Stimulated activated CD4-positive, alpha-beta T cell treated with anti-CD3 and anti-CD28 coated beads, Interleukin-1b, Interleukin-23, amount 100 ng/mL, for 1 hour (primary cell): ENCODE measurements at places on chromosomes 2 and 18.

DNA sequence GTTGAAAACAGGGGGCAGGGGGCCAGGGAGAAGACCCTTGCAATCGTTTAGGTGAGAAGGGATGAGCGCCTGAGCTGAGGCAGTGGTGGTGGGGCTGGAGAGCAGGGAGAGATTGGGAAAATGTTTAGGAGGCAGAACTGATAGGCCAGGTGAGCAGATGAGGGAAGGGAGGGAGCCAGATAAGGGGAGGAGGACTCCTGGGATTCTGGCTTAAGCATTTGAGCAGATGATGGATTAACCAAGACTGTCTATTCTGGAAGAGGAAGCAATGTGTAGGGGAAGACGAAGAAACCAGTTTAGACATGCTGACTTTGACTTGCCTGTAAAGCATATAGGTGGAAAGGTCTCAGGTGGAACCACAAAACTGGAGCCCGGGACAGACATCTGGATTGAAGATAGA, 49.9 kb upstream of the ASPRV1 start:
- no peak for DNase-seq

GRCh38 chr18:21272016-21272579, 30.1 kb downstream of the GREB1L start:
- no peak for DNase-seq

- DNase-seq, result no peak
Measured at GRCh38 chr2:144477281-144477956, 42.5 kb downstream of the ZEB2 start.

DNA sequence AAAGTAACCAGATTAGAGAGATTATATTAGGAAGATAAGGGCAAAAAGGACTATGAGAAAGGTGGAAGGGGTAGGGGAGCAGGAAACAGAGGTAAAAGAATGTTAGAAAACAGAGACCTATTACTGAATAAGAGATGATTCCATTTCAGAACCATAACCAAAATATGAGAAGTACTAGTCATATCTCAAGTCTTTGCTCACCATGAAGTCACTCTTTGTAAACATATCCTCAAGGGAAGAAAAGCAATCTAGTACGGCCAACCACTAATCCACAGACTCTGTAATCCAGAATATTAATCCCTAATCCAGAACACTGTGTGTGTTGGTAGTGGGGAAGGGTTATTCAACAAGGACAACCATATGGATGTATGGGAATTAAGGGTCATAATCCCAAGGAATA, 92.0 kb downstream of the CDCA7 start:
- DNase-seq, result no peak

DNA sequence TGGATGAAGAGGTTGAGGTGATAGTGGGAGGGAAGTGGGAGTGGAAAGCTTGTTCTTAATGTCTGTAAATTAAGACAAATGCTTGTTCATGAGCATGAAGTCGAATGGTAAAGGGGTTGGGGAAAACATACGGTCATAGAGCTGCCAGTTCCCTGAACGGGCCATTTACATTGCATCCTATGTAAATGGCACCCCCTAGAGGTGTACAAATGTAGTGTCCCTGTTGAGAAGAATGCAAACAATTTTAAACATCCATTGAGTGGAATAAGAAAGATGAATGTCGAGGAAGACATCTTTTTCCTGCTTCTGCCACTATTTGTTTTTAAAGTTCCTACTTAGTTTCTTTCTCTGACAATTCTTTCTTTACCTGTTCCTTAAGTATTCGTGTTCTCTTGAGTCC, 155.7 kb downstream of the RDH14 start:
- DNase-seq, result no peak

GRCh38 chr2:148957023-148957422, 81.5 kb upstream of the LYPD6B start:
- DNase-seq, result no peak

DNA sequence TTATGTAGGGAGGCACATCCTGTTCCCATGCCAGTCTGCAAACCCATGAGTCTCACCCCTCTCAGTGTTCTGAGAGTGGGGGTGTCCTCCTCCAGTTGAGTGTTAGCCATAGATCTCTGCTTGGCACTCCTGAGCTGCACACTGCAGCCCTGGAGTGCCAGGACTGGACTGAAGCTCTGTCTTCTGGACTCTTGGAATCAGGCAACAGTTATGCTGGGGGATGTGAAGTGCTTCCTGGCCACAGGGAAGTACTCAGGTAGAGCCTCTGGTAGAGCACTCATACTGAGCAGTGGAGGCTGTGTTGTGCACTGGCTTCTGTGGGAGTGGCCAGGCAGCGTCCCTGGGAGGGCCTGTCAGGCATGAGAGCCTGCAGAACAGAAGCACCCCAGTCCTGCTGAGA, 43.0 kb downstream of the SERPINB7 start:
- no peak for DNase-seq

DNA sequence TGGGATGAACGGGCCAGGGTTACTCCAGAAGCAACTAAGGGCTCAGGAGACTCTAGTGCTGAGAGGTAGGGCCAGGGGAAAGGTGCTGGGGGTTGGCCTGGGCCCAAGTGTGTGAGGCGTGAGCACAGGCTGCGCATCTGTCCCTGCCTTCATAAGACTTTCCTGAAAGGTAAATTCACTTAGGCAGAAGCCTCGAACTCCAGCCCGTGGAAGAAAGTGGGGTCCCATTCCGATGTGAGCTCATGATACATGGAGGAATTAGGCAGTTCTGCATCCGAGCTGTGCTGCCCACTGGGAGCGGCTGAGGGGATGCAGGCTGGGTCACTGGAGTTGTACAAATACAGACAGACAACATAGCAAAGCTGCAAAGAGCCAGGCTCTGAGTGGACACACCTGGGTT, 16.2 kb downstream of the PARD6G start:
- DNase-seq, result no peak

DNA sequence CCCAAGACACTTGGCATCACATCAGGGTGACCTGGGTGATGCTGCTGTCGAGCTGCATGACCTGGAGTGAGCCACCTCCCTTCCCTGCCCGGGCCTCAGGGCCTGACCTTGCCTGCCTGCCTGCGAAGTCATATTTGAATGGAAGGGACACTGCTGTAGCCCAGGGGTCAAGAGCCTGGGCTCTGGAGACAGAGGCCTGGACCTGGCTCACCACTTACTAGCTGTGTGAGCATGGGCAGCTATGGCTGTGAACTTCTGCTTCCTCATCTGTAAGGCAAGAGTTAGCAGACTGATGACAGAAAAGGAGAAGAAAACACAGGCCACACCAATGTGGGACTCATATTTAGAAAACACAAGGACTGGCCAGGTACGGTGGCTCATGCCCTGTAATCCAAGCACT, 118.7 kb downstream of the ZFP36L2 start:
- no peak for DNase-seq

GRCh38 chr2:18883616-18884456, 294.5 kb upstream of the NT5C1B start:
- DNase-seq, result no peak

DNA sequence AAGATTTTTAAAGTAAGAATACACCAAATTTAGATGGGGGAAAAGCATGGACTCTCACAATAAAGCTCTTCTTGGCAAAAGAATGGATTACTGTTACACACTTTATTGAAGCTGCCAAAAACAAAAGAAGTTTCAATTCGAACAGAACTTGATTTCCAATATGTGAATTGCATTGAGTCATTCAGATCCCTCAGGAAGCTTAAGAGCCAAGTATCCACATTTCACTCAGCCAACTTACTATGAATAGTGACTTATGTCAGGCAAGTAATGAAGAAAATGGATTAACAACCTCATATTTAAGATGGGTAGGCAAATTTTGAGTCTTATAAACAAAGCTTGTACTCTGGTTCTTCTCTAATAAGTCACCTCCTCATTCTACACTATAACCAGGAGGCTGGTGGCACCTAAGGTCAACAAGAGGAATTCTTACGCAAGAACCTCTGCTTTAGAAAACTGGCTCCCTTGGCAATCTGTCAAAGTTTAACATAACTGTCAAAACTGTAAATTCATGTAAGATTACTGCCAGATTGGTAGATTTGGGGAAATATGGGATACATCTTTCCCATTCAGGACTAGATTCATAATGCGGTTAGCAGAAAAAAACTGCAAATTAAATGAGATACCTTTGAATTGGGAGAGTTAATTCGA, 6.0 kb downstream of the HADHA start:
- DNase-seq, result no peak

- no peak for DNase-seq
Measured at GRCh38 chr2:190138032-190138431, 75.5 kb upstream of the MSTN start.

- DNase-seq, result no peak
Measured at GRCh38 chr2:26300234-26300925, 45.6 kb upstream of the SELENOI start.

GRCh38 chr2:235614176-235614860, 120.5 kb downstream of the AGAP1 start:
- no peak for DNase-seq

- no peak for DNase-seq
Measured at GRCh38 chr2:60299179-60299578, 254.3 kb downstream of the BCL11A start.

DNA sequence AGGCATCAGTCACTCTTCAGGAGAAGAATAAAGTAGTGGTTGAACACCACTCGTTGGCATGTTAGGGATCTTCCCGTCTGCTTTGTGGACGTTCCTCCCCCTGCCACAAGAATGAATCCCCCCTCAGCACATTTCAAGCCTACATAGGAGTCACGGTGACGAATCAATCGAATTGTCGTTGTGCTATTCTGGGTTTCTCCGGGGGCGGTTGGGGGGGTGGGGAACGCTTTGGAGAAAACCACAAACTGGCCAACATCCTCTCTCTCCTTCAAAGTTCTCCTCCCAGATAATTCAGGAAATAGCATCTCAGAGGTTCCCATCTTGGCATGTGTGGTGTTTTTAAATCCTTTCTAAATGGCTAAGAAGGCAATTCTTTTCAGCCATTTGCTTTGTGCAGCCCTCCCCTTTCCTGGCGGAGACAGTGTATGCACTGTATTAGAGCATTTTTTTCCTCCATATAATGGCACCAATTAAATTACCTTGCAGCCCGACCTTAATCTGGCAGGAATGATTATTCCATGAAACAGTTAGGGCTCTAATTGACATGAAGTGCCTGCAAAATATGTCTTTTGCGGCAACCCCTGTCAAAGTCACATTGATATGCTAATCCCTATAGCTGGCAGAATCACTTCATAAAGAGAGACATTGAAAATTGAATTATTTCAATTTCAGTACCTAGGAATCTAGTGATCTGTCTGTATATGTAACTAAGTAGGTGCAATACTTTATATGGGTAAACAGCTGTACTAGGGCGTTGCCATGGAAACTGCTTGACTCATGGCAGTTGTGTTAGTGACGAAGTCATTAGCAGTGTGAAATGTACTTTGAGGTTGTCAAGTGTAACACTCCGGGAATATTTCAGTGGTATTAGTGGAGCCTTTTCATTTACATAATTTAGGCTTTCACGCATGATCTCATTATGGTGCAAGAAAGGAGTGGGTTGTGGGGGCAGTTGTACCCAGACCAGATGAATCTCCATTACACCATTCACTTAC, 323.4 kb upstream of the SLC14A2 start:
- DNase-seq, result no peak

DNA sequence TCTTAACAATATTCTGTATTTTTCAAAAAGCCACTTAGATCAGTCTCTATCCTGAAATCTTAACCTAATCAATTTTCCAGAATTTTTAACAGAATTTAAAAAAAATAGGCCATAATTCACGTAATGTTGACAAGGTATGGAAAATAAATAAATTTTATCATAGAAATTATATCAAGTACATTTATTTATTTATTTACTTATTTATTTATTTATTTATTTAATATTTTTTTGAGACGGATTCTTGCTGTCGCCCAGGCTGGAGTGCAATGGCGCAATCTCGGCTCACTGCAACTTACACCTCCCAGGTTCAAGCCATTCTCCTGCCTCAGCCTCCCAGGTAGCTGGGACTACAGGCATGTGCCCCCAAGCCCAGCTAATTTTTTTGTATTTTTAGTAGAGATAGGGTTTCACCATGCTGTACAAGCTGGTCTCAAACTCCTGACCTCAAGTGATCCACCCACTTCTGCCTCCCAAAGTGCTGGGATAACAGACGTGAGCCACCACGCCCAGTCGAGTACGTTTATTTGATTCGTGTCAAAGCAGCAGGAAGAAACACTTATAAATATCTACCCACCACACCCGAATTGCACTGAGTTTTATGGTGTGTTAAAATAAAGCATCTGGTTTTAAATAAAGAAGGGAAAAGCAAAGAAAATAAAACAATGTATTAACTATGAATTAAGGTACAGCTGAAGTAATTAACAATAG, 60.1 kb downstream of the DSC3 start:
- no peak for DNase-seq

DNA sequence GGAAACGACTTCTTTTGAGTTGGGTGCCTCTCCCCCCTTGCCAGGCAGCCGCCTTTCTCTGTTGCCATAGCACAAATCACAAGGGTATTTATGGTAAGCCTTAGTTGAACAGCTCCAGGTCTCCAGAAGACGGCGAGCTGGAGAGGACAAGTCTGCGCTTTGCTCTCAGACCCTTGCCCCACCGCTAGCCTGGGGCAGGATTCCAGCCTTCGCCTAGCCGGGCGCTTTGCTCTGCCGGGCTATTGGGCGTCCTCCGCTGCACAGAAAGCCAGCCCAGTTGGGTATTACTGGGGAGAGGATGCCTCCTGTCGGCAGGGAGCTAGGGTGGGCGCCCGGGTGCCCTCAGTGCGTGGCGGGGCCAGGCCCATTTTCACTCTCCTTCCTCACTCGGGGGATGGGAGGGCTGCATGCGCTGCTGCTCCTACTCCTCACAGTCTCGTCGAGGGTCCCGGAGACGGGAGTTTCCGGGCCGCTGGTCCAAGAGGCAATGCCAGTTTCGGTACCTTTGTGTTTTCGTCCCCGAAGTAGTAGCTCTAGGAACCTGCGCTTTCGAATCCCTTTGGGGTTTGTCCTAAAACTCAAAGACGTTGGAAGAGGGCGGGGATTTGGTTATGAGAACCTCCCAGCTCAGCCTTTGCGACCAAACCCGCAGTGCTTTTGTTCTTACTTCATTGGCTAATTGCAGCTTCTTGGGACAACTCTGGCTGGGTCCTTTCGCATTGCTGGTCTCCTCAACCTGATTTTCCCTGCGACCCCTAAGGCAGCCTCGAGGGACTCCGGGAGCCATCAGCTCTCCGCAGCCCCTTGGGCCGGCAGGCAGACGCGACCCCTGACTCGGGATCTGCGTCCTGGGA, 3.6 kb upstream of the DLX2 start:
- no peak for DNase-seq

DNA sequence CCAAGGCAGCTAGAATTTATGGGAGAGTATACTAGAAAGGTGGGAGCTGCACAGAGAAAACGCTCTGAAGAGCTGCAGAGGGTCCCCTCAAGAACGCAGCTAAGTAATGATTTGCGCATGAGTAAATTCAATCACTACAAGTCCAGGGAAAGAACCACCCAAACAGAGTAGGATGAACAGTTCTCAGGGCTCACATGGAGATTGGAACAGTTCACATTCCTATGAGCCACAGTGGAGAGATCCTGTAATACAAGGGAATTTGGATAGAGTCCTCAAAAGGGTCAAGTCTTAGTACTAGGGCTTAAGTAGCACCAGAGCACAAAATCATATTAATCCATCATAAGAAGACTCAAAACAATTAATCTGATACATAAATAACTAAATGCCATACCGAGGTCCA, 12.7 kb downstream of the OLA1 start:
- no peak for DNase-seq
